ENCODE measurements at places on chromosomes 13 and 19.
A peak's percentile ranks its signal among the peaks of the same experiment; 100 is the strongest.

GRCh38 chr13:42011601-42012350 is 36.7 kb upstream of the DGKH start:
- DNase-seq: no peak

GRCh38 chr13:97435323-97435722 is 1.4 kb downstream of the RAP2A start:
- no peak for DNase-seq

- DNase-seq: no peak
These were observed 232.0 kb downstream of the KLF5 start for GRCh38 chr13:73290844-73291243.

DNA sequence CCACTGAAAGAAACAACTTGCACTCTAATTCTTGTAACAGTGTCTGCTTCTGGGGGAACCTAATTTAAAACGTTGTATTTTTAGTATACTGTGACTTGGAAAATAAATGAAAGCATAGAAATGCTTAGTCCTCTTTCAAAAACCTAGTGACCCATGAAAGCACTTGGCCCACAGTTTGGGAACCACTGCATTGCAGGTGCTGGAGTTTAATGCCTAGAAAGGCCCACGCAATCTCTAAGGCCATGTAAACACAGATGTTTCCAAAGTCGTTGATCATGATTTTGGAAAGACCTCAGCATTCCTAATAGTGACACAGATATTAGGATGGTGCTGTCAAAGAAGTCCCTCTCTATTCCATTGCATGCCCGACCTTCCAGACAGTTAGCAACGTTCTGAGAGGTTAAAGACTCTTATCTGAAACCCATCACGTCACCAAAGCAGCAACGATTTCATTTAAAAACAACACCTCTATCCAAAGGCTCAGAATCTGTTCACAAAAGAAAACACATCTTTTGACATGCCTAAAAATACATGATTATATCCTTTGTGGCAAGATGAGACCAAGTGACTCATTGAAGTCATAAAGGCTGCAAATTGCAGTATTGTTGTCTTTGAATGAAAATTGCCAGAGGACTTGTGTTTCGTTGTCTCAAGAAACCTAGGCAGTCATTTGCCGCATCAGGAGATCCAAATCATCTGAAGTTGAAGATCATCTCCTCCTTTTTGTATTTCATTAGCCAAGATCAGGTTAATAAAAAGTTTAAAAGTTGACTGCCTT is 328.0 kb upstream of the ZNF507 start:
- no peak for DNase-seq

DNA sequence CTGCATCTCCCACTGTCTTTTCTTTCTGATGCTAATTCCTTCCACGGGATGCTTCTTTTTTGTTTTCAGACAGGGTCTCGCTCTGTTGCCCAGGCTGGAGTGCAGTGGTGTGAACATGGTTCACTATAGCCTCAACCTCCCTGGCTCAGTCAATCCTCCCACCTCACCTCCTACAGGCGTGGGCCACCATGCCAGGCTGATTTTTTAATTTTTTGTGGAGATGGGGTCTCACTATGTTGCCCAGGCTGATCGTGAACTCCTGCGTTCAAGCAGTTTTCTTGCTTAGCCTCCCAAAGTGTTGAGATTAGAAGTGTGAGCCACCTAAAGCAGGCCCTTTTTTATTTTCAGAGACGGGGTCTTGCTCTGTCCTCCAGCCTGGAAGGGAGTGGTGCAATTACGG is 4.8 kb downstream of the GYS1 start:
- no peak for DNase-seq

- no peak for DNase-seq
These were observed 652.0 kb downstream of the LIG4 start for GRCh38 chr13:107563099-107563925.

DNA sequence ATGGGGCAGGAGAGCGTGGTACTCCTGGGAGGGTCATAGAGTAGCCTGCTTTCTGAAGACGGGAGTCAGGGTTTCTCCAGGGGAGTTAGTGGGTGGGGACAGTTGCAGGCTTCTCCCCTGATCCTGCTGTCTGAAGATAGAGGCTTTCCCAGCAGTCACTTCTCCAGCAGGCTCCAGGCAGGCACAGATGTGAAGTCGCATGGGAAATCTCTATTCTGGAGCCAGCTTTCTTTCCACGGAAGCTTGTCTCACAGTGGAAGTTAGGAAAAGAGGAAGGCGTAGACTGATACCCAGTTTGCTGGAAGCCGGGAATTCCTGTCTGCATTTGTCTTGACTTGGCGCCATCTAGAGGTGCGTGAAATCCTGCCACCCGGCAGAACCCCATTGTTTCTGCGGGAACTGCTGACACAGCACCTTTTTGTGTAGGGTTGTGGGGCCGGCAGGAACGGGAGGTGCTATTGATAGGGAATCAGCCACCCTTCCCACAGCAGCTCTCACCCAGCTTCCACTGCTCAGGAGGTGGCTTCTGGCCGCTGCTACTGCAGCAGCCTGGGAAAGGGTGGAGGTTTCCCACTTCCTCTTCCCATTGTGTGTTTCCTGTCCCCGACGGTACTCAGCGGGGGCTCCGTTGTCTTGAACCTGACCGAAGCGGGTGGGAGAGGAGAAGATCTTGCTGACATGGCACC is 28.5 kb upstream of the NPAS1 start:
- DNase-seq: peak; percentile 81

DNA sequence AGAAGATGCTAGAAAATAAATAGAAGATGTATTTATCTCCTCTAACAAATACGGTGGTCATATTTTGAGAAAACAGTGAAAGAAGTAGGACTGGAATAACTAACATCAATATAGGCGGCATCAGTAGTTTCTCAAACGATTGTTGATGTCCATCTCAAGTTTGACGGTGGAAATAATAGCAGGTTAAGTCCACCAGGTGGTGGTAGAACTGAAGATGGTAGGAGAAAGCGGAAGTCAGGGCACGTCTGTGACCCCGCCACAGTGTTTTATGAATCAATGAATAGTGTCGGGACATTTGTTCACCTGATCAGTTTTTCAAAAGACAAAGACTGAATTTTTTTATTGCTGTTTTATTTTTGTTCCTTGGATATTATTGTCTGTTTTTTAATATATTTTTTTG is 706.4 kb upstream of the SLC10A2 start:
- no peak for DNase-seq

DNA sequence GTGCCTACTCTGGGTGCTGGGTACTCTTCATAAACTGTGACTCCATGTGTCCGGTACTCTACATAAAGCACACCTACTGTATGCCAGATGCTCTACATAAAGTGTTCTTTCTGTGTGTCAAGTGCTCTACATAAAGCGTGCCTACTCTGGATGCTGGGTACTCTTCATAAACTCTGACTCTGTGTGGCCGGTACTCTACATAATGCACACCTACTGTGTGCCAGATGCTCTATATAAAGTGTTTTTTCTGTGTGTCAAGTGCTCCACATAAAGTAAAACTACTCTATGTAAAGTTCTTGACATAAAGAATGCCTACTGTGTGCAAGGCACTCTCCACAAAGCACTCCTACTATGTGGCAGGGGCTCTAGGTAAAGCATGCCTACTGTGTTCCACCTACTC is 1.8 kb upstream of the CYP4F11 start:
- no peak for DNase-seq

- DNase-seq: no peak
These were observed 955.6 kb downstream of the UQCRFS1 start for GRCh38 chr19:28257396-28257795.

GRCh38 chr13:108508263-108508662 is 121.1 kb upstream of the MYO16 start:
- no peak for DNase-seq

- no peak for DNase-seq
These were observed 146.7 kb upstream of the FNDC3A start for GRCh38 chr13:48828962-48829411.

DNA sequence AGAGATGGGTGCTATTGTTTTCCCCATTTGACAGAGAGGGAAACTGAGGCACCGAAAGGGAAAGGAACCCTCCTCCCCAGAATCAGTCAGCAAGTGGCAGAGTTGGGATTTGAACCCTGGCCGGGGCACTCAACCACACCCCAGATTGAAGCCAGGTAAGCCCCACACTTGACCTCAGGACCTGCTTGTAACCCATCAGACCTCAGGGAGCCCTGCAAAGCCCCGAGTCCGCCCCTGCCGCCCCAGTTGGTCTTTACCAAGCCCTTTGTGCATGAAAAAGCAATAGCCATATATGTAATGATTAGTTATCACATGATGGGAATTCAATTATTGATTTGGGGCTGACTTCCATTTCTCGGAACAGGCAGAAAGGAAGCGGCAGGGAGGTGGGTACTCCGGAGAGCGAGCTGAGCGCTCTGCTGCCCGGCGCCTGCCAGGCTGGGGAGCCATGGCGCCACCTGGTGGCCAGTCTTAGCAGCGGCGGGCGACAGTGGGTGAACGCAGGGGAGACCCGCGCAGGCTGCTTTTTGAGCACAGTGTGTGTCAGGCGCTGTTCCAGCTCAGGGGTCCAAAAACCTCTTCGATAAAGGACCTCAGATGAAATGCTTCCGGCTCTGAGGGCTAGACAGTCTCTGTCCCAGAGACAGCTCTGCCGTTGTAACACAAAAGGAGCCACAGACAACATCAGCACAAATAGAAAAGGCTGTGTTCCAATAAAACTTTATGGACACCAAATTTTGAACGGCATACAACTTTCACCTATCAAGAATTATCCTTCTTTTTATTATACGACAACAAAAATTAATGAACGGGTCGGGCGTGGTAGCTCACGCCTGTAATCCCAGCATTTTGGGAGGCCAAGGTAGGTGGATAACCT is 82.9 kb upstream of the CACNA1A start:
- DNase-seq: peak; percentile 83

GRCh38 chr13:114142640-114143490 is 10.4 kb upstream of the RASA3 start:
- no peak for DNase-seq

DNA sequence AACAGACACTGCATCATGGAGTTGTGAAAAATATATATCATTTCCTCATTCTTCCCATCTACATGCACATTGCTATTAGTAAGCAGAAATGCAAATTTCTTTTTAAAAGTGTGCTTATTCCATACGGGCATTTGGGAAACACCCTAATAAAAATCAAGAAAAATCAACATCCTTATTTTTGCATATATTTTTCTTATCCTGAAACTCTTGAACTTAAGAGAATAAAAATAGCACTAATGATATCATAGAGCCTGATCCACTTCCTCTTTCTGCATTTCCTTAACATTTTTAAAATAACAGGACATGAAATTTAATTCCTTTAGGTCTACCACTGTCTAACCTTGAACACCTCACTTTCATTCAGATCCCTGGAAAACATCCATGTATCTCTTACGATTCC is 123.3 kb downstream of the VWA8 start:
- DNase-seq: no peak

- no peak for DNase-seq
These were observed 15.8 kb upstream of the ZNRF4 start for GRCh38 chr19:5439452-5439851.

GRCh38 chr19:1466461-1467214 is 12.4 kb downstream of the C19orf25 start:
- DNase-seq: no peak

- DNase-seq: no peak
These were observed 16.0 kb upstream of the SLC7A10 start for GRCh38 chr19:33241530-33242101.

- DNase-seq: no peak
These were observed 10.7 kb downstream of the UQCRFS1 start for GRCh38 chr19:29202281-29202680.

DNA sequence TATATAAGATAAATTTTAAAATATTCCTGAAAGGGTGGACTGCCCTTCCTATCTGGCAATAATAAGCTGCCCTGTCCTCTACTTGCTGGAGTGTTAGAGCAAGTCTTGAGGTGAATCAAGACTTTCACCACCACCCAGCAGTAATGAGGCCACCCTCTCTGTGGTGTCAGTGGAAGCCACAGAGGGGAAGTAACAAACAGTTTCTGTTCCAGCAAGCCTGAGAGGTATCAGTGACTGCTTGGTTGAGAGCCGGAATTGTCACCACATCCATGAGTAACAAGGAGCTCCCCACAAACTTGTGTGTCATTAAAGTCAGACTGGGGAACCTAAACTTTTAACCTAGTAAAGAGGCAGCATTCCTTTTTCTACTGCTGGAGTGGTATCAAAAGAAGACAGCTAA is 532.7 kb upstream of the SPRY2 start:
- no peak for DNase-seq

DNA sequence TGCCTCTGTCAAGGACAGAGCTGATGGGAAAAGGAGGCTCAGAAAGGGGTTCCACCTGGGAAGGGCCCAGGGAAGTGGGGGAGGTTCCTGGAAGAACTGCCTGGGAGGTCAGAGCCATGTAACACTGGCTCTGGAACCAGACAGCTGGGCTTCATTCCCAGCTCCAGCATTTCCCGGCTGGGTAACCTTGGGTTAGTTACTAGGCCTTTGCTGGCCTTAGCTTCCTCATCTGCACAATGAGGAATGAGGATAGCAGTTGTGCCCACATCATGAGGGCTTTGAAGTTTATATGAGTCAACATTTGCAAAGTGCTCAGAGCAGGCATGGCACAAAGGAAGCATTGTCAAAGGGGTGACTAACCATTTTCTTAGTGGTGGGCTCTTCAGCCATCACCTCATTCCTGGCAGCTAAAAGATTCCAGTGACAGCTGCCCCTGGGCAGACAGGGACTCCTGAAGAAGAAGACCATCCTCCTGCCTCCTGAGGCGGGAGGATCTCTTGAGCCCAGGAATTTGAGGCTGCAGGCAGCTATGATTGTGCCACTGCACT is 1.7 kb upstream of the DNAJB1 start:
- peak; percentile 89 for DNase-seq

All from foreskin fibroblast (primary cell).